ENCODE measurements at places on chromosomes 5 and 9. TPM values are rescaled to one million over a fixed set of nuclear protein-coding genes. Genes with fewer than 3 reads are reported as not detected.

GRCh38 chr5:156322666-156323065, 4.3 kb upstream of the SGCD start:
- no peak for DNase-seq

- DNase-seq = no peak
Observed at GRCh38 chr5:33309536-33310345, 131.0 kb upstream of the TARS1 start.

GRCh38 chr5:55817030-55817429, 34.1 kb upstream of the IL31RA start:
- no peak for DNase-seq

DNA sequence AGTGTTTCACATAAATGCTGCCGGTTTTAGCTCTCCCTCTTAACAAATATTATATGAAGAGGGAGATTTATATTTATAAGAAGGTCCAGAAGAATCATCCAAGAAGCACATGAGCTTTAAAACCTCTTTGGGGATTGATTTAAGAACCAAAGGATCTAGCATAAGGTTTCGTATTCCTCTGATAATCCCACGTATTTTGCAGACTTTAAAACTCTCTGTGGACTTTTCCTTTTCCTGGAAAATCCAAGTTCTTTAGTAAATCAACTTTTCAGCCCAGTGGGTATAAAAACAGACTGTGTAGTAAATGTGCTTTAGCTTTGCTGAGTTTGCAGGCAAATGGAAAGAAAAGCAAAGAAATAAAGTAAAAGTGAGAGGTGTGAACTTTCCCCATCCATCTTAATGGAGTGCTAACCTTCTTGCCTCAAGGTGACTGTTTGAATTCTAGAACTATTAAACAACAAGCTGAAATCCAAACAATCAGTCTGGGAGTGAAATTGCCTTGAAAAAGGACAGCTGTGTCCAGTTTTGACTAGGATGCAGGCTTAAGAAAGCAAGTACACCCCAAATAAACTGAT, 363.4 kb upstream of the SLC24A2 start:
- DNase-seq = no peak

DNA sequence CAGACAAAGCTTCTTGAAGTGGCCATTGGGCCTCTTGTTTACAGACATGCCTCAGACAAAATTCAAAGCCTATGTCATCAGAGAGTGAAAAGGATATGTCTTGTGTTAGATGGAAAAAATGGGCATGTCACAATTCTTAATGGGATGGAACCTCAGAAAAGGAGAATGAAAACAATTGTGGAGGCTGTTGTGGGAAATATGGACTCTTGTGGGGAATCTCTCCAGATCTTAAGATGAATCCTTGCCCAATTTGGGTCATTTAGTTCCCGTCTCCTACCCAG, 19.5 kb downstream of the SLC22A5 start:
- DNase-seq = no peak

TNC gene
- 5.4 TPM for total RNA-seq

TOR2A gene
- total RNA-seq = 6.5 TPM

MLANA gene
- total RNA-seq = not detected

Measured in heart left ventricle (tissue), 16 donors.